GM13977 (cell line): ENCODE measurements at places on chromosomes 3 and 15.

GRCh38 chr3:95751509-95751908, 1062.9 kb upstream of the EPHA6 start:
- DNase-seq = no peak

DNA sequence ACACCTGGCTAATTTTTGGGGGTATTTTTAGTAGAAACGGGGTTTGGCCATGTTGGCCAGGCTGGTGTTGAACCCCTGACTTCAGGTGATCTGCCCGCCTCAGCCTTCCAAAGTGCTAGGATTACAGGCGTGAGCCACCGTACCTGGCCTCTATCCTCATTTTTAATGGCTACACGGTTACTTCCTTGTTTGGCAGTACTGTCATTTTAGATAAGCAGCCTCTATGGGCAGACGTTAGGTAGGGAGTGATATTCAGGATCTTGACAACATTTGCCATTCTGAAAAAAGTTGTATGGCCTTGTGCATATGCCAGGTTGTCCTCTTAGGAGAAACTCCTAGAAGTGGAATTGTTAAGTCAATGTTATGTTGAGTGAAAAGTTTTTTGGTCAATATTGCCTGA, 141.7 kb downstream of the ITPR1 start:
- no peak for DNase-seq

DNA sequence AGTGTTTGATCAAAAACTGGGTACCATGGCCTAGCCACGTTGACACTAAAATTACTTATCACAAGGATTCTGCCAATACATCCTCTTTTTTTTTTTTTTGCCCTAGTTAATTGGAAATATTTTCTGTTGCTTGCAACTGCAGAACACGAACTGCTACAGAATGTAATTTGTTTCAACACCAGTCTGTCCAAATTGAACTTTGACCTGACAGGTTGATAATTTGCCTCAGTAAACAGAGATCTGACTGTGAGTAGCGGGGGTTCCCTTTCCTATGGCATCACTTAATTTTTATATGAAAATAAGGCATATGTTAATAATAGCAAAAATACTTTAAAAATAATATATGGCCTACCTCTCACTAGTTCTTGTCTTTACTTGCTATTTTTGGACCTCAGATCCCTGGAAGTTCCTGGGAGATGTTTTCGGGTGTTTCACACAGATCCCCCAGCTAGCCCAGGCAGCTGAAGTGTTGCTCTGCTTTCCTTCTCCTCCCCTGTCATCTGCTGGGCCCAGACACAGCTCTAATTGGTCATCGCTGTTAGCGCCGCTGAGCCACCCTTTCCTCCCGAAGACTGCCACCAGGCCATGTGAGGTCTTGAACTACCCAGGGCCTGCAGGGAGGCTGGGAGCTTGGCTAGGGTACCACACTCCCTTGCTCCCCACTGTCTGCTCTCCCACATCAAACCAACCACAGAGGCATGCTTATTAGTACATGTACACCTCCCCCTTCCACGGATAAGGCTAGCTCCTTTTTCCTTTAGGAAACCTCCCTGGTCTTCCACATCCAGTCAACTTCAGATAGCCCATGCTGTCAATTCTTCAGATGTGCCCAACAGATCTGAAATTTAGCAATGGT, 89.8 kb upstream of the RNF7 start:
- DNase-seq = no peak

DNA sequence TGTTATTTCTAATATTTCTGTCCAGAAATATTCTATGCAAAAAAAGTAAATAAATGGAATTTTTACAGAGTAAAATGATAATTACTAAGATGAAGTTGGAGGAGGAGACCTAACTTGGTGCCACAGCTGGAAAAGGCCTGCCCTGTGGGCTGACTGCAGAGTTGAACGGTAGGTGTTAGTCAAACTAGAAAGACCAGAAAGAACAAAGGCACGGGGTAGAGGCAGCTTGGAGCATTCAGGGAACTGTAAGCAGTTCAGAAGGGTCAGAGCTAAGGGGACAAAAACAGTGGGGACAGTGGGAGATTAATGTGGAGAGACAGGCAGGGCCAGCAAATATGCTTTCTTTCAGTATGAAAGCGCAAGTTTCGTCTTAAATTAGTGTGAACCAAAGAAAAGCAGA, 39.3 kb upstream of the PTPRG start:
- DNase-seq = no peak

DNA sequence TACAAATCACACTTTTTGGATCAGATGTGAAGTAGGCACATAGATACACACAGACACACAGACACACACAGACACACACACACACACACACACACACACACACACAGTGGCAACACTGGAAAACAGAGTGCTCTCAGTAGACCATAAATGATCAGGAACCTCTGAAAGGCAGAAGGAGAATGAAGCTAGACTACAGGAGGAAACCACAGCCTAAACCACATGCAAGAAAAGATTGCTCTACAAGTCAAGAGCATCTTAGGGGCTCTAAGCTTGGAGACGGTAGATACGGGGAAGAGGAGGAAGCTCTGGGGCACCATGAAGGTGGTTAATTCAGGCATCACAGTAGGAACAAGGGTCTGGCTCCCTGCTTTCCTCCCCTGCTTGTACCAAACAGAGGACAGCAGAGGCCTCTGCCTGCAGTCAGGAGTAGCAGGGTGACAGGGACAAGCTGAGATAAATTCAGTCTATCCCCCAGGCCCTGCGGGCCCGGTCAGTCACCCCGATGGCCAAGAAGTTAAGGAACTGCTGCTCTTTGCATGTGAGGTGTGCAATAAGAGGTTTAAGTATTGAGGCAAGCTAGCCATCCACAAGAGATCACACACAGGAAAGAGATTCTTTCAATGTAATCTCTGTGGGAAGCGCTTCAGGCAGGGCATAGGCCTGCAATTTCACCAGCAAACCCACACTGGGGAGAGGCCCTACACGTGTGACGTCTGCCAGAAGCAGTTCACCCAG, 23.5 kb upstream of the ARPIN start:
- no peak for DNase-seq

DNA sequence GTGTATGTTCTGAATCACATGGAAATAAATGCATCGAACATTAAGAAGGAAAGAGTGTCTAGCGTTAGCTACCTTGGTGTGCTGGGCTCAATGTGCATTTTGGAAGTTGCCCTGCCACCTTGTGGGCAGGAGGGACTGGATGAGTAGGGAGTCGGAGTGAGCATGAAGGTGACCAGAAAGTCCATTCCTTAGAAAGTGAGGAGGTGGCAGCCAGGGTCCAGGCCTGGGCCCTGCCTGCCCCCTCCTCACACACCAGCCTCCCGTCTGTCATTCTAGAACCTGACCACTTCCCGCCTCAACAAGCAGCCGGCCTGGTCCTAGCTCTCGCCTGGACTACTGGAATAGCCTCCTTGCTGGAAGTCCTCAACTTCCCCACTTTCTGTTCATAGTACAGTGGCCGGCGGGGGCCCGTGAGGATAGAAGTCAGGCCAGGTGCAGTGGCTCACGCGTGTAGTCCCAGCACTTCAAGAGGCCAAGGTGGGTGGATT, 10.2 kb upstream of the GATA2 start:
- no peak for DNase-seq

DNA sequence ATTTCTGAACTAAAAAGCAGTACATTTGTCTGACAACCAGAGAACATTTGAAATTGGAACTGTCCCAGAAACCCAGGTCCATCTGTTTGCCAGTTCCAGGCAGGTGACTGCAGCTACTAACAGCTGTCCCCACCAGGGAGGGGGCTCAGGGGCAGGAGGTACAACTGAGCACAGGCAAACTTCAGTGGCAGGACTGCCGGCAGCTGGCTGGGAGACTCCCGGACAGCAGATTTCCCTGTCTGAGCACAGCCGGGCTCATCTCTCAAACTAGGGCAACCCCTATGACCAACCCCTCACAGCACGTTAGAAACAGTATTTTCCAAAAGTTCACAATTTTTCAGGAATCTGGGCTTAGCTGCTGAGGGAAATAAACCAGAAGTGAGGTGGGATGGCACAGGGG, 88.8 kb downstream of the MEGF11 start:
- DNase-seq = no peak

GRCh38 chr3:189270248-189270832, 98.6 kb downstream of the TPRG1 start:
- no peak for DNase-seq

GRCh38 chr3:24264748-24265158, 229.9 kb downstream of the THRB start:
- DNase-seq = peak; percentile 52
